ENCODE measurements at places on chromosomes 6 and 20. TPM values are rescaled to one million over a fixed set of nuclear protein-coding genes. Genes with fewer than 3 reads are reported as not detected.
A peak's percentile ranks its signal among the peaks of the same experiment; 100 is the strongest.

GRCh38 chr6:37965964-37966676, 146.6 kb downstream of the ZFAND3 start:
- no peak overlapping the region for H3K4me3 ChIP-seq
- H3K27me3 ChIP-seq = no peaks in the 10 kb centered on the region
- no peaks in the 10 kb centered on the region for H3K4me1 ChIP-seq
- DNase-seq = no peak
- H3K27ac ChIP-seq = no peak overlapping the region
- no peaks in the 10 kb centered on the region for H3K36me3 ChIP-seq

DNA sequence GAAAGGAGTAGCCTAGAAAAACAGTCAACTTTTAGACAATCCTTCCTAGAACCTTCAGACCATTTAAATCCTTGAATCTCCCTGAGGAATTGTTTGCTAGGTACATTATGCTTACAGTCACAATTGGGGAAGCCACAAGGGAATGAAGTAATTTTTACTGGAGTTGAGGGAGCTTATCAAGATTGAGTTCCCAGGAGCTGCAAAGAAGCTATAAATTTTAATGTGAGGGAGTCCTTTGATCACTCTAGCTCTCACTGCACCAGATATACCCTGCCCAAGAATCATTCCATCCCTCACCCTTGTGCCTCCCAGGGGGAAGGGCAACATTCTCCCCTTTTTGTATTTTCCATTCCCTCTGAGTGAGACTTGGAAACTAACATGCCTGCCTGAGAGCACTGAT, 12.3 kb upstream of the ZNF165 start:
- no peaks in the 10 kb centered on the region for H3K4me1 ChIP-seq
- no peak overlapping the region for H3K4me3 ChIP-seq
- H3K36me3 ChIP-seq = no peaks in the 10 kb centered on the region
- no peak overlapping the region for H3K27ac ChIP-seq
- H3K27me3 ChIP-seq = peaks cover 23% of the 10 kb centered on the region

DNA sequence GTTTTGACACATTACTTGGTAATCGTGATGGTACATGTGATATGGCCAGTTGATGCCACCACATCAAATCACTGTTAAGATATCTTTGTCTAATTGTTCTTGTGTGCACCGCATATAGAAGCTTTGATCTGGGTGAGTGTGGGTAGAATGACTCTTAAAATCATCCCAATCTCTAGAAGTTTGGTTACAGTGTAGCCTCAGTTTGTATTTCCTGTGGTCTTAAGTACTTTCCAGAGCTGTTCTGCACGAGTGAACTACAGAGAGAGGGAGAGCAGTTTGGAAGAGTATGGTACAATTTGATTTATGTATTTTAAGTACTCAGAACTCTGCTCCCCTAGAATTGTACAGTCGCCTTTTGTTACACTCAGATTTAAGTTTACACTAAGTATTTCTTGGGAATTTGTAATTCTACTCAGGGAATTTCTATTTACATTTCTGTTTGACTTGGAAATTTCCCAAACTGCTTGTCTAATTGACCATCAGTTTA, 37.5 kb downstream of the SNX9 start:
- H3K27ac ChIP-seq = no peak overlapping the region
- H3K4me3 ChIP-seq = no peak overlapping the region
- no peak for DNase-seq
- no peaks in the 10 kb centered on the region for H3K27me3 ChIP-seq

- peaks cover 41% of the 10 kb centered on the region for H3K36me3 ChIP-seq
- H3K4me1 ChIP-seq = peaks cover 40% of the 10 kb centered on the region
- peak; percentile 74 for DNase-seq
- H3K27me3 ChIP-seq = no peaks in the 10 kb centered on the region
Observed at GRCh38 chr6:108565893-108566292, 5.2 kb downstream of the FOXO3 start.

DNA sequence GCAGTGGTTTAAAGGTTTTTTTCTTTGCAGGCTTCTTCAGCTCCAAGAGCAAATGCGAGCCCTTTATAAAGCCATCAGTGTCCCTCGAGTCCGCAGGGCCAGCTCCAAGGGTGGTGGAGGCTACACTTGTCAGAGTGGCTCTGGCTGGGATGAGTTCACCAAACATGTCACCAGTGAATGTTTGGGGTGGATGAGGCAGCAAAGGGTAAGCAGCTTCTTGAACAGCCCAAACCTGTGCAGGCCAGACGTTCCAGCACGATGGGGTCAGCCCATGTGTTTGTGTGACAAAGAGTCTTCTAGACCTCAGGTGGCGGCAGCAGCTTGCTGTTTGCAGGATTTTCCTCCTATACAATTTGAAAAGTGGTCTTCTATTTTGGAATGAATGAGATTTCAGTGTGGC, 17.7 kb downstream of the DSP start:
- peaks cover 18% of the 10 kb centered on the region for H3K4me1 ChIP-seq
- peaks cover 57% of the 10 kb centered on the region for H3K36me3 ChIP-seq

The E2F1 gene
- polyA plus RNA-seq = 8.5 TPM

The IL17F gene
- 0.55 TPM for polyA plus RNA-seq

The HSPA1L gene
- polyA plus RNA-seq = 2.8 TPM
